B cell (primary cell): ENCODE measurements at places on chromosomes 7 and 10.

DNA sequence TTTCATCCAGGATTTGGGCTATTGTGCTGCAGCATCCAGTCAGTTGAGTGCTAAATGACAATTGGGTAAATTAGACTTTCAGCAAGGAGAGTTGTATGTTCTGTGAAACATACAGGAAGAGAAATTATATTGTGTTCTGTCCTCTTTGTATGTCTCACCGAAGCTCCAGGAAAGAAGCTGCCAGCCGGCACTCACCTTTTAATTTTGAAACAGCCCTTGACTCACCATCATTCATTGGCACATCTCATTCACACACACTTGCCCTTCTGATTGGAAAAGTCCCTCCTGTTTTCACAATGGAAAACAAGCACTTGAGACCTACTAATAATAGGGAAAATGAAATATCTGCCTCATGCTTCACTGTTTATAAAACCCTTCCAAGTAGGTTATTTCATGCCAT is 495.6 kb downstream of the RPS24 start:
- no peak for DNase-seq

GRCh38 chr10:14010101-14010558 is 320.6 kb downstream of the FRMD4A start:
- DNase-seq: no peak

- no peak for DNase-seq
Measured at GRCh38 chr7:133650487-133651300, 397.8 kb downstream of the EXOC4 start.

DNA sequence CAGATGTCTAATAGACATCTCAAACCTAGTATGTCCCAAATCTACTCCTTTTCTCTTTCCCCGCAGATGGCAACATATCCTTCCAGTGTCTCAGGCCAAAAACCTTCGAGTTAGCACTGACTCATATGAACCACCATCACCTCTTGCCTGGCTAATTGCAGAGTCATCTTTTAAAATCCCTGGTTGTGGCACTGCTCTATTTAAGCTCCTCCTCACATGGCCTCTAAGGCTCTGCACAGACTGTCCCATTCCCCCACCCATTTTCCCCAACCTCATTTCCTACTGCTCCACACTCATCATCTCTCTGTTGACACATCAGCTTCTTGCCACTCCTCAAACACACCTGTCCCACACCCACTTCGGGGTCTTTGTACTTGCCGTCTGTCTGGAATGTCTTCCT is 16.8 kb upstream of the HBP1 start:
- no peak for DNase-seq

GRCh38 chr10:103660364-103661197 is 167.1 kb downstream of the NEURL1 start:
- DNase-seq: peak; percentile 32

DNA sequence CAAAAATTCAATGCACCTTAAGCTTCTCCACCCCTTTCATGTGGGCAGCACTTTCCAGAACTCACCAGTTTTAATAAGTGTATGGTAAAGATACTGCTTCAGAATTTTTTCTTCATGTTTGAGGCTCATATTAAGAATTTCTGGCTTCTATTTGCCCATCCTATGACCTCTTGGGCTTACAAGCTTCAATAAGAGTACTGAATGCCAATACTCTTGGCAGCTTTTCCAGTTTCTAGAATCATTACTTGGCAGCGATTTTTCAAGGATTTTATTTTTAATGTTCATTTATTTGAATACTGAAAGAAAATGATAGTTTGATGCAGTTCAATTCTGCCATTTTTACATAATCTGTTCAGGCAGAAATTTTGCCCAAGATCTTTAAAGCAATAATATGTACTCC is 242.1 kb upstream of the KCND2 start:
- DNase-seq: no peak

DNA sequence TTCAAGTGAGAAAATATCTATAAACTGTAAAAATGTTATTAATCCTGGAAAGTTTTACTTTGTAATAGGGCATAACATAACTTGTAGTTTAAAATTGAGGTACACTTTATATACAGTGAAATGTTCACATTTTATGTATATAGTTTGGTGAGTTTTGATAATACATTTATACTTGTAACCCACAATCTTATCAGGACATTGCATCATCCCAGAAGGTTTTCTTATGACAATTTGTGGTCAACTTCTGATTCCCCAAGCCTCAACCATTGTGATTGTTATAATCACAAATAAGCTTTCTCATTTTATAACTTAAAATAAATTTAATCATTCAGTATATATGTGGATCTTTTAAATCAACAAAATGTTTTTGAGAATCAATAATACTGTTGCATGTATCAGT is 151.1 kb downstream of the TFPI2 start:
- no peak for DNase-seq

GRCh38 chr10:125624800-125625199 is 58.2 kb downstream of the TEX36 start:
- DNase-seq: no peak

DNA sequence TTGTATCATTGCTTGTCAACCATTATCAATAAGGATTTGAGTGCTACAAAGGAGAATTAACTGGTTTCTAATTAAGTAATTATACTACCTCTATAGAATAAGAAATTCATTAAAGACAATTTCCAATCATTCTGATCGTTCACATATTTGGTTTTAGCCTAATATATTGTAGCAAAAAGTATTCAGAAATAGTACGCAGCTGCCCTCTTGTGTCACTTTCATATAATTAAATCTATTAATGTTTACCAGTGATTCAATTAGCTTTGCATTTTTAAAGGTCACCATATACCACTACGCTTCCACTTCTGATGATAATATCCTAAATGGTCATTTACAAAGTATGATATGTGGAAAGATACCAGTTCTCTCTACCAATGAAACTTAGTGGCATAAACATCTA is 128.3 kb downstream of the NEBL start:
- no peak for DNase-seq
